ENCODE measurements at places on chromosomes 6 and 20.
A peak's percentile ranks its signal among the peaks of the same experiment; 100 is the strongest.

DNA sequence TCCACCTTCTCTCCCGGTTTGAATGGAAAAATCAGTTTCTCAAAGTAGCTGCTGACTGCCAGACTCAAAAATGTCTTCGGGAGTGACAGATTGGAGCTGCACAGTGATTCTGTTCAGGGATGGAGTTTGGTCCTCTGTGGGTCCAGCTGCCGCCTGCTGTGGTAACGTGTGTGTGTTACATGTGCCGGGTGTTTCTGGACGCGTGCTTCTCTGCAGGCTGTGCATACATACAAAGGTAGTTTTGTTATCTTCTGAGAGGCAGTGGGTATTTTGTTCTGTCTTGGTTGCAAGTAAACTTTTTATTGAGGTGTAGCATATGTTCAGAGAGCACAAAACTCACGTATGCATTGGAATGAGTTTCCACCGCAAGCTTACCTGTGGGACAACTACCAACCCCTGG lies 41.3 kb upstream of the NAA20 start:
- DNase-seq = no peak

- DNase-seq = no peak
Measured at GRCh38 chr6:111367393-111368088, 115.5 kb downstream of the REV3L start.

GRCh38 chr20:39627765-39628164 lies 665.6 kb downstream of the DHX35 start:
- DNase-seq = no peak

GRCh38 chr20:24708411-24709295 lies 239.2 kb downstream of the SYNDIG1 start:
- no peak for DNase-seq

DNA sequence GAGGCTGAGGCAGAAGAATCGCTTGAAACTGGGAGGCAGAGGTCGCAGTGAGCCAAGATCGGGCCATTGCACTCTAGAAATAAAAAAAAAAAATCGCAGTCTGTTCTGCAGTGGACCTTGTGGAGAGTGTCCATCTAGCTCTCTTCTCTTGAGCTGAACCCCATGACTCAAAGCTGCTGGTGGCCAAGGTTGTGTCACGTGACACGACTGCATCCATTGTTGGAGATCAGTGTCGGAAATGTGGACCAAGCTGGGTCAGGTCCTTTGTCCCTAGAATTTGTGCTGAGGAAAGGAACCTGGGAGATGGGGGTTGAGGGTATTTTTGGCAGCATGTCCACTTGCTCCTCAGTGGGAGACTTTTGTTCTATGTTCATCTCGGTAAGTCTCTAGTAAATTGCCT lies 564.8 kb upstream of the CDH4 start:
- DNase-seq = no peak

GRCh38 chr6:7257521-7258230 lies 55.3 kb downstream of the SSR1 start:
- DNase-seq = no peak

GRCh38 chr6:134315974-134316441 lies 1.9 kb downstream of the SGK1 start:
- no peak for DNase-seq

GRCh38 chr20:31707994-31708735 lies 14.5 kb downstream of the BCL2L1 start:
- DNase-seq = peak; percentile 87

- no peak for DNase-seq
Measured at GRCh38 chr20:54189630-54190029, 15.8 kb upstream of the CYP24A1 start.

GRCh38 chr6:87212596-87212995 lies 57.2 kb downstream of the ZNF292 start:
- DNase-seq = no peak

- no peak for DNase-seq
Measured at GRCh38 chr20:64037498-64038213, 1.7 kb downstream of the C20orf204 start.

DNA sequence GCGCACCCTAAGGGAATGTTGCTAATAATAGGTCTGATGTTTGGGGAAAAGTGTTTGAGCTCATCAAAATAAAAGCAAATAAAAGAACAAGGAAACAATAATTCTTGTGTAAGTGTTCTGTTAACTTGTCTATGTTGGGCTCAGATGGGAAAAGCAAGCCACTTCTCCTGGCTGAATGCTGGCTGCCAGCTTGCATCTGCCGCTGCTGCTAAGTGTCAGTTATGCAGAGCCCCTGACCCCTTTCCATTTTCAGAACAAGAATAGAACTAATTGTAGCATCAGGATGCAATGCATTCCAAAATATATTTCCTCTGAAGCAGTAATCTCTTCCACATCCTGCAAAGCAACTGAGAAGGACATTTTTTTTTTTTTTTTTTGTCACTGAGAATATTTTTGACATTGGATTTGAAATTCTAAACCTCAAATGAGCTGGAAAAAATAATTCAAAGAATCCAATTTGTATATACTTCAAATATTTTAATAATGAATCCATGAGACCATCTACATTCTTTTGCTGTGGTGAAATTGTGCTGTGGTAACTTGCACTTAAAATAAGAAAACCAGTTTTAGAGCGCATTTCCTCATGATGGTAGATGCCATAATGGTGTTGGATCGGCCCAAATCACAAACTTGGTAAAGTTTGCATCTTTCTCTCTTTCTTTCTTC lies 43.9 kb upstream of the DEK start:
- DNase-seq = no peak

DNA sequence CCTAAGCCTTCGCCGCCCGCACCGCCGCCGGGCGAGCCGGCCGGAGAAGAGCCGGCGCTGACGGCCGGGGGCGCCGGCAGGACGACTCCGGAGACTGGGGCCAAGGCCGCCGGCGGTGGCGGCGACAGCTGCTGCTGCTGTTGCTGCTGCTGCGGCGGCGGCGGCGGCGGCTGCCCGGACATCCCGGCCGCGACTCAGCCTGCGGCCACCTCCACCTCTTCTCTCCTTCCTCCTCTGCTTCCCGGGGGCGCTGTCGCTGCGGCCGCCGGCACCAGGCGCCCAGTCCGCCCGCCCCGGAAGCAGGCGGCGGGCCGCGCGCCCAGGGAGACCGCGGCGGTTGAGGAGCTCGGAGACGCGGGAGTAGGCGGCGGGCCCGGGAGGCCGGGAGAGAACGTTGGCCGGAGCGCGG lies 307 bp downstream of the RANBP9 start:
- peak; percentile 73 for DNase-seq

DNA sequence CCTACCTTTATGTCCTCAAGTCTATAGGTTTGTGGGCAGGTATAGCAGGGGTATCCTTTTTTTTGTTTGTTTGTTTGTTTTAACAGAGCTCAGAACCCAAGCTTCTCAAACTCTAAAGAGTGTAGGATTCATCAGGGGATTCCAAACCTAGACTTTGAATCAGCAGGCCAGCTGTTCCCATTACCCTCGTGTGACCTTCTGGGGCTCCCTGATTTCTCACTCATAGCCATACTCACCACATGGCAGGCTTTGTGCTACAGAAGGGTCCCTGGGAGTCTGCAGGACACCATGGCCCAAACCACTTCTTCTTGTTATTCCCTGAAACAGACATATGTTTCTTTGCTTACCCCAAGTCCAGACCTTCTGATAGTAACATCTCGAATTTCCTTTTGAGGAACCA lies 350.8 kb upstream of the TSHZ2 start:
- no peak for DNase-seq

GRCh38 chr20:77231-77630 lies 10.2 kb upstream of the DEFB125 start:
- DNase-seq = no peak

GRCh38 chr6:150286460-150286859 lies 82.4 kb upstream of the IYD start:
- no peak for DNase-seq

- no peak for DNase-seq
Measured at GRCh38 chr6:37530297-37530696, 30.6 kb upstream of the CCDC167 start.

- no peak for DNase-seq
Measured at GRCh38 chr6:3893917-3894316, 44.7 kb downstream of the FAM50B start.

DNA sequence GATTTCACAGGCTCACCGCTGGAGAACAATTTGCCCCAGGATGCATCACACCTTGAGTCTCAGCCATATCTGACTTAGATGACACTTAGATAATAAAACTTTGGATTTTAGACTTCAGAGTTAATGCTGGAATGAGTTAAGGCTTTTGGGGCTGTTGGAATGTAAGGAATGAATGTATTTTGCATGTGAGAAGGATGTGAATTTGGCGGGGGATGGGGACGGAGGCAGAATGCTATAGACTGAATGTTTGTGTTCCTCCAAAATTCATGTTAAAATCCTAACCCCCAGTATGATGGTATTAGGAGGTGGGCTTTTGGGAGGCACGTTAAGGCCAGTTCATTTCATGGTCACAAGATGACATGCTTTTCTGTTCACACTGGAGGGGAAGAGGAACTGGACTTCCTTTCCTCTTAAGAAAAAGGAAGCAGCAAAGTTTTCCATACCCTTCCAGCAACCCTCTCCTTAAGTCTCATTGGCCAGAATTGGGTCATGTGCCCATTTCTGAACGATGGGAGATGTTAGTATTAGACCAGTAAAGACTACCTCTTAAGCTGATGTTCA lies 5.8 kb upstream of the SRXN1 start:
- peak; percentile 9 for DNase-seq

- DNase-seq = no peak
Measured at GRCh38 chr6:50527985-50528384, 185.3 kb upstream of the TFAP2D start.

DNA sequence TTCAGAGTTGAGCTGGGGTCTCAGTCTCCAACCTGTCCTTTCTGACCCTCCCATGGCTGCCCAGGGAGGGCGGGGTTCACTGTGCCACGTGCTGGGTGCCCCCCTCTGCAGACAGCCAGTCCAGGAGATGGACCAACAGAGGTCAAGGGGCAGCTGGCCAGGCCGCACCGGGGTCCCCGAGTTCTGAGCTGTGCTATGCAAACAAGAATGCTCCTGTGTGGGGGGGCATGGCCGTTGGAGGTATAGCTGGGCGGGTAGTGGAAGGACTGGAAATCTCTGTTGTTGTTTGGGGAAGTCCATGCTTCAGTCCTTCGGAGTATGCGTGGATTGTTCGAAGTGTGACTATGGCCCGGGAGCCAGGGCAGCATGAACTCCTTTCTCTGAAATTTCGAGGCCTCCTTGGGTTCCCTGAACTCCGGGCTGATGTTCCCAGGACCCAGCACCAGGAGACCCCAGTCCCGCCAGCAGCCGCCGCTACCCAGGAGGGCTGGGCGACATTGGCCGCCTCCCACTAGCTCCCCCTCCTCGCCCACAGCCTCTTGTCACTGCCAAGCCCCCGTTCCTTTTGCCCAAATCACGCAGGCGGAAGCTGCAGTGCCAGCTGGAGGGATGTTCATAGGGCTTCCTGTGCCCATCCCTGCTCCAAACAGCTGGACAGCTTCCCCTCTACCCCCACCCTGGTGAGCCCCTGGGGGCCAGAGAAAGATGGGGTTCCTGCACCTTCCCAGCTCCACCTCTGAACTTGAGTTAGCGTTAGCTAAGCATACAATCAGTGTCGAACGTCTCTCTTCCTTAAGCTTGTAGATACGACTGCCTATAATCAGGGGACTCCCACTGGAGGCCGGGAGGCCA lies 126.6 kb downstream of the TAF4 start:
- DNase-seq = no peak

DNA sequence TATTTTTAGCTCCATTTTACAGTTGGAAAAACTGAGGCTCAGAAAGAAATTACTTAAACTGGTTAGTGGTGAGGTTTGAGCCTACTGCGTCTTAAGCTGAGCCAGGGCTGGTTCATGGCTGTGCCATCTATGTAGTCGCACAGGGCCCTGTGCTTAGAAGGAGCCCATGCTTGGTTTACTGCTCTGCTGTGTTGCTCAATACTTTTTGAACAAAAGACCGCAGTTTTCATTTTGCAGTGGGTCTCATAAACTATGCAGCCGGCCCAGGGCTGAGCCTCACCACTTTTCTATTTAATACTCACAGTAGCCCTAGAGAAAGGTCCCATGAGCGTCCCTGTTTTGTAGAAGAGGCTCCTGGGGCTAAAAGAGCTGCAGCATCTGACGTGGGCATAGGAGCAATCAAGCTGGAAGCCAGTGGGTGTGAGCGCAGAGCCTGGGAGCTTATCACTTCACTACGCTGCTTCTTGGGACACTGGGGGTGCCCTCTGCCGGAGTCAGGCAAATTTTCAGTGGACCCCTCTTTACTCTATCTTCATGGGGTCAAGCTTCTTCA lies 501 bp downstream of the SIRPB2 start:
- peak; percentile 57 for DNase-seq

DNA sequence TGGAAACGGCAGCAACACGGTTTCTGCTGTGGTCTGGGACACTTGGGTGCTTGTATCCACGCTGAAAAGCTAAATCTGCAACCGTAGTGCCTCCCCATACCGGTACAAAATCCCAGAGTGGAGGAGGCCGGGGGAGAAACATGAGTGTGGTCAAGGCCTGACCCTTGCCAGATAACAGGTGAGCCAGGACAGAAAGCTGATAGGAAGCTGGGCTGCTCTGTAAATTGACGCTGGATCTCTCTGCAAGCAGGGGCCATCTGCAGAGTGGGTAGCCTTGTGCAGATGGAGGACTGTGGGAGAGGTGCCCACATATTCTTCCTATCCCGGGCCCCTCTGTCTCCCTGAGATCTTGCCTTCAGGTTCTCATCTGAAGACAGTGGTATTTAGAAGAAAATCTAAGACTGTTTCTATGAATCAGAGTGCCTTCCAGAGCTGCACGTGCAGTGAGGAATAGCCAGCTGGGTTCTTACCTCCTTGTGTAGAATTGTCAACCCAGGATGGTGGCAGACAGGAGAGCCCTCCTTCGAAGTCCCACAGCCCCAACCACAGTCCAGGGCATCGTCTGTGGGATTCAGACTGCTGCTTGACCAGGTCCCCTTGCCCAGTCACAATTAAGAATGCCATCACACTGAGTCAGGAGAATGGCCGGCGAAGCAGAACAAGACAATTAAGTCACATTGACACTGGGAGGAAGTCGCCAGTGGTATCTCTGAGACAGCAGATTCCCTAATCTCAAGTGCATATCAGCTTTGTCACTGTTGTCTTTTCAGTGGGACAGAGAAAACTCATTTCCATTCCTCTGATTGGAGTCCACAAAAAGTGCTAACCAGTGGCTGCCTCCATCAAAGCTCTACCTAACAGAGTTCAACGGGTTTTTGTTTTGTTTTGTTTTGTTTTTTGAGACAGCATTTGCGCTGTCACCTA lies 100.0 kb upstream of the RIPOR2 start:
- DNase-seq = no peak

- DNase-seq = no peak
Measured at GRCh38 chr6:36127462-36128016, 2.8 kb upstream of the MAPK13 start.

GRCh38 chr6:82840571-82840970 lies 225.1 kb downstream of the UBE3D start:
- DNase-seq = no peak

GRCh38 chr20:55386686-55387085 lies 618.6 kb downstream of the CBLN4 start:
- no peak for DNase-seq

DNA sequence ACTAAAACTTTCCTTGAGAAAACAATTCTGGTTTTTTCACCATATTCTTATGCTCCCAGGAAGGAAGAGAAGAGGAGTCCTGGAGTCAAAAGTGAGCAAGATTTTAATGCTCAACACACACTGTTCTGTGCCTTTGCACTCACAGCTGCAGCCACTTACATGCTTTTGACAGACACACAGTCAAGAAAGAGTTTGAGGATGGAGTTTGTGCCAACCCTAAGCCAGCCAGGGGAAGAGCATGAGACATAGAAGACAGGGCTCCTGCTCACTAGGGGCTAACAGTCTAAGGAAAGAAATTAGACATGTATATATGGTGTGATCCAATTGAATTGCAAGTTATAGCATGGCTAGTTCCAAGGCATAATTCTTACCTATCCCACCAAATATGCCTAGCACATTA lies 37.1 kb upstream of the IL17A start:
- DNase-seq = no peak
